ENCODE measurements at places on chromosomes 6 and 20. TPM values are rescaled to one million over a fixed set of nuclear protein-coding genes. Genes with fewer than 3 reads are reported as not detected.

DNA sequence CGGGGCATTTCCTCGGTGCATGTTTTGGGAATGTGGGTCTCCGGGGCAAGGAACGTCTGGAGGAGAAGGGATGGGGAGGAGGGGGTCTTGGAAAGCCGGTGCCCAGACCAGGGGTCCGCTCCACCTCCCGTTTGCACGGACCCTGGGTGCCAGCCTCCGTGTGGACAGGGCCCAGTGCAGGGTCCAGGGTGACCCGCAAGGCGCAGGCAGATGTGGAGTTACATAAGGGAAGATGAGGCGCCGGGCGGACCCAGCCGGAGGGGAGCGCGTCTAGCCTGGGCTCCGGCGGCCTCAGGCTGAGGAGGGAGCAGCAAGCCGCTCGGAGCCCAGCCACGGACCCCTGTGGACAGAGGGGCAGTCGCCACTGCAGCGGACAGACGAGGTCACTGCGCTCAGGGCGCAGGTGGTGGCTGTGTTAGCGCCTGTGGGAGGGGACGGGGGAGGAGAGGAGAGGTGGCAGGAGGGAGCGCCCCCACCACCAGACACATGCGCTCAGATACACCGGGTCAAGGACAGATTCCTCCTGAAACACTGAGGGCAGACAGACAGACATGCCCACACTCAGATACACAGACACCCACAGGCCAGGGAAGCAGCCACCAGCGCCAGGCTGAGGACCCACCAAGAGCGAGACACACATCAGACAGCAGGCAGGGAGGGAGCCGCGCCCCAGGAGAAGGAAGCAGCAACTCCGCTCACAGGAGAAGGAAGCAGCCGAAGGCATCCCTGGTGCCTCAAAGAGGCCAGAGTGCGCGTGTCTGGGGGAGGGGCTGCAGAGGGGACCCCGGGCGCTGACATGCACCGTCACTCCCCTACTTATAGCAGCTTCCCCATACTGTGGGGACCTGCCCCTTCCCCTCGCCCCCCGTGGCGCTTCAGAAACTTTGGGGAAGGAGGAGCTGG is 839 bp upstream of the HRH3 start:
- no peak for DNase-seq

GRCh38 chr6:11722805-11723631 is 55.6 kb downstream of the ADTRP start:
- DNase-seq: no peak

DNA sequence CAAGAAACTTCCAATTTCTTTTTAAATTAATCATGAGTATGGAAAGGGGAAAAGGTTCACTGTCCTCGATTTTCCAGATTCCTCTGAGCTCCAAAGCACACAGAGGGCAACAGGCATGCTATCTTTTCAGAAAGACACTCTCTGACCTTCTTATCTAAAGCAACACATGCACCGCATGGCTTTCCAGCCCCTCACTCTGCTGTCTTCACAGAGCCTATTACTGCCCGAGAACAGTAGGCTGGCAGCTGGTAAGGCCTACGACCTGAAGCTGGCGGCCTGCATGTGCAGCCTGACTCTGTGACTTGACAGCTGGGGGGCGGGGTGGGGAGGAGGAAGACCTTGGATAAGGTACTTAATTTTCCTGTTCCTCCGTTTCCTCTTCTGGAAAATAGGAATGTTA is 86.3 kb downstream of the ELOVL4 start:
- no peak for DNase-seq

ZSCAN16 gene
- polyA plus RNA-seq: 9.6 TPM

PRKN gene
- 9.3 TPM for polyA plus RNA-seq

ZNF512B gene
- polyA plus RNA-seq: 39.4 TPM

TUBB gene
- 473 TPM for polyA plus RNA-seq

GPR6 gene
- not detected for polyA plus RNA-seq

All from adrenal gland (tissue), 19 donors.